Activated T-cell treated with anti-CD3 and anti-CD28 coated beads for 24 hours (primary cell): ENCODE measurements at places on chromosomes 2 and 18.

- DNase-seq: no peak
Observed at GRCh38 chr18:69763002-69763401, 184.7 kb downstream of the CD226 start.

GRCh38 chr2:168430431-168430830, 25.6 kb upstream of the CERS6 start:
- DNase-seq: no peak

GRCh38 chr2:66585587-66585986, 150.7 kb downstream of the MEIS1 start:
- no peak for DNase-seq

- DNase-seq: no peak
Observed at GRCh38 chr2:240211598-240212424, 71.4 kb upstream of the OTOS start.

DNA sequence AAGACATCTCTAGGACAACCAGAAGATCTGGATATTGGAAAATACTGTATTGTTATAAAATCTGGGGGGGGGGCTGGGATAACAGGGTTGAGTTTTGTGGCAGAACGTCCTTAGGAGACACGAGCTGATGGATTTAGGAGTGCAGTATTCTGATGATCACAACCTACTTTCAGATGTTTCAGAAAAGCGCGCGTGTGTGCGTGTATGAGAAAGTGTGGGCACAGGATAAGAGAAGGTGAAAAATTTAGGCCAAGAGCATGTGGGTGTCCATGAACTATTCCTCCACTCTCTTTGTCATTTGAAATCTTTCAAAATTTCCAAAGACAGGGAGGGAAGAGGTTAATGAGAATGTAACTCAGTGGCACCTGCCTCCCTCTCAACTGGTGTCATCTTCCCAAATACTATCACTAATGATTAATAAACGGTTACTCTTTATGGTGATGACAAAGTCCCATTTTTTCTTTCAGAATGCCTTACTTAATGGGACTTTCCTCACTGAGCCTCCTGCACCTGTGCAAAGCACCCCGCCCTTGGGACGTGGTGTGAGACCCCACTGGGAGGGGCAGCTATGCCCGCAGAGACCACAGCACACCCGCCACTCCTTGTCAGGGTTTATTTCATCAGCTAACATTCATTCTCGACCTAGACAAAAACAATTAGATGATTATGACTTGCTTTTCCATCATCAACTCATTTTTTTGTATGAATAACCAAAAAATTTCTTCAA, 53.6 kb downstream of the HS6ST1 start:
- no peak for DNase-seq

GRCh38 chr2:27712522-27712921, 48.8 kb downstream of the SLC4A1AP start:
- DNase-seq: no peak

DNA sequence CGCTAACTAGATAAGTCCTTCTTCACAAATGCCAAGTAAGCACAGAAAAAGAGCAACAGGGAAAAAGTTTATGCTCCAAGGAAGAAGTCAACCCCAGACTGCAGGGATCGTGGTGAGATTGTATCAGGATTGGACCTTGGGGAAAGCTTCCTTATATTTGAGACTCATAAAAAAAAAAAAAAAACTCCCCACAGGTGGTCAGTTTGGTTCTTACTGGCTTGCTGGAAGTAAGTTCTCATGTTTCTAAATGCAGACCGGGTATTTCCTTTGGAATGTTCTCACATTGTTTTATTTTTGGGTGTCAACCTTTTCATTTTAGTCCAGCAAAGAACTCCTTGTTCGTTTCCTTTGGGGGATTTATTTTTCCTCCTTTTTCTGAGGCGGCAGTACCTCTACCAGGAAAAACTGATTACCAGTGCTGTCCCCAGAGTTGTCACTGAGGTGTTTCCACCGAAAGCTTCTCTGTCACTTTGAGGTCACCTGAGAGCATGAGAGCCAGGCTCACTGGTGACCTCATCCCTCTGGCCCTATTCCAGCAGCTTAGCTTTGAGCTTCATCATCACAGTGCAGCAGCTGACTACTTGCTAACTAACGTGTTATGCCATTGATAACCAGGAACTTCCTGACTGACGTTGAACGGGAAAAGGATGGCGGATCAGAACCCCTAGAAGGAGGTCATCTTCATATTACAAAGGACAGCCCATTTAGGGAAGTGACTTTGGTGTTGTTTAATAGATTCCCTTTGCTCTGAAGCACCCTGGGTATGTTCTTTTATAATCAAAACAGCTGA, 16.8 kb upstream of the ATP8B1 start:
- no peak for DNase-seq

DNA sequence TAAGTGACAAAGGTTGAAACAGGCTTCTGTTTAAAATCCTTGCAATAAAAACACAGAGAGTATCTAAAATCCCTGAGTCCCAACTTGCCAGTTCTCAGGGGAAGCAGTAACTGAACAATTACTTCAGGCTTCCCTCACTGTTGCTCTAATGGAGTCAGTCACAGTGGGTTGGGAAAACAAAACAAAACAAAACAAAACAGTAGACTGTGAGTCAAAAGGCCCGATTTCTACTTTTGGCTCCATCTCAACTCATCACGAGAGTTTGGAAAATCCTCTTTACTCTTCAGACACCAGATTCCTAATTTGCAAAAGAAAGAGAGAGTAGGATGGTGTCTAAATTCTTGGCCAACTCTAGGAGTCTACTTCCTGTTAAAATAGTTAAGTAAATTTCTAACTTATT, 1.1 kb downstream of the FSHR start:
- no peak for DNase-seq

GRCh38 chr2:205193125-205193835, 489.0 kb upstream of the NRP2 start:
- no peak for DNase-seq

GRCh38 chr2:43030551-43031307, 195.7 kb downstream of the ZFP36L2 start:
- no peak for DNase-seq

DNA sequence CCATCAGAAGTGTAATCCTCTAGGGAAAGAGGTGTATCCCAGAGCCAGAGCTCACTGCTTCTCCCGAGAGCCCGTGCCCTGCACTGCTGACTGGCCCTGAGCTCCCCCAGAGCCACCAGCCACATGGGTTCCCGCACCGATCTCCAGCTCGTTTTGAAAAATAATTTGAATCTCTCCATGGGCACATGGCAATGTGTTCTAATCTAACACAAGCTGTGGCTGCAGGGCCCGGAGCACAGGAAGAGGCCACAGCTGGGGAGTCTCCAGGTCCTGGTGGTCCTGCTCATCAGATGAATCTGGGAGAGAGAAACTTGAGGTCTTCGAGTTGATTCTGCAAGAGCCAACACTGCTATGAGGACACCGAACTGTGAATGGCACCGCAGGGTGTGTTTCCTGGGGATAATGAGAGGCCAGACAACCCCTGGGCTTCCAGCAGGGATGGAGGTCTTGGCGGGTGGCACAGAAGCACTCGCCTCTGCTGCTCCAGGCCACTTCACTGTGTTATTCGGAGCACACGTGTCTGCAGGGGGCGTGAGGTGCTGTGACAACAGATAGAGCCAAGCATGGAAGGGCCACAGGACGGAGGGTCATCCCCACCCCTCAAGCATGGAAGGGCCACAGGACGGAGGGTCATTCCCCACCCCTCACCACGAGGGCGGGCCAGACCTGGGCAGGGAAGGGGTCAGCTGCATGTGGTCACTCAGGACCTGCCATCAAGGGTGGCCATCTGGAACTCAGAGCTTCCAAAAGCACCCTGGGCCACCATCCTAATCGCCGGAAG, 196.8 kb downstream of the NDUFA10 start:
- no peak for DNase-seq

DNA sequence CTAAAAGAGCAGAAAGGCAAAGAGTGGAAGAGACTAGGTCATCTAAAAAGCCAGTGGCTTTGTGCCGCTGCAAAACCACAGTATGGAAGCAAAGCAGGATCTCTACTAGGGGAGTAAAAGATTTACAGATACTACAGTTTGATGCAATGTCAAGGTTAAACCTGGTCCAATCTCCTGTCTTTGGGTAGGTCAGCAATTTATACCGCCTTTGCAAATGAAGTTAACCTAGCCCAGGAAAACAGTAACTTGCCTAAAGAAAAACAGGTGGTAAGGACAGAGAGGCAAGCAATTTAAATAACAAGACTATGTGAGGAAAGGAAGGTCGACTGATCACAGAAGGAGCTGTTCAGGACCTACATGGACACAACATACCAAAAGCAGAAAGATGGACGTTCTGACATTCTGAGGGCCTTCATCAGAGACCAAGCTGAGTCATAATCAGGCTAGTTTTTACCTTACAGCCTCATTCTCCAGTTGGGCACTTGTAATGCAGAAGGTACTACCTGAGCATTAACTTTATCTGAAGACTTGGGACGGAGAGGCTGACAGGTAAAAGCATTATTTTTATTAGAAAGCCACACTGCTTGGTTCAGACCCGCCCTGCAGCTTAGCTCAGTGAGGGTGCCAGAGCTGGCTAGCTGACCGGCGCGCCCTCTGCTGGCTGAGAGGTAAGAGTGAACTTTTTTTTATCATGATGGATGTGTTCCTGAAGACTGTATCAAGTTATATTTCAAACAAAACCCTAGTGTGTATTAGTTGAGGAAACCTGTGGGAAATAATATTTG, 15.9 kb downstream of the CDKL4 start:
- peak; percentile 74 for DNase-seq

- DNase-seq: no peak
Observed at GRCh38 chr2:235091421-235091820, 139.6 kb downstream of the SH3BP4 start.

- no peak for DNase-seq
Observed at GRCh38 chr2:2557475-2557874, 226.4 kb upstream of the MYT1L start.

DNA sequence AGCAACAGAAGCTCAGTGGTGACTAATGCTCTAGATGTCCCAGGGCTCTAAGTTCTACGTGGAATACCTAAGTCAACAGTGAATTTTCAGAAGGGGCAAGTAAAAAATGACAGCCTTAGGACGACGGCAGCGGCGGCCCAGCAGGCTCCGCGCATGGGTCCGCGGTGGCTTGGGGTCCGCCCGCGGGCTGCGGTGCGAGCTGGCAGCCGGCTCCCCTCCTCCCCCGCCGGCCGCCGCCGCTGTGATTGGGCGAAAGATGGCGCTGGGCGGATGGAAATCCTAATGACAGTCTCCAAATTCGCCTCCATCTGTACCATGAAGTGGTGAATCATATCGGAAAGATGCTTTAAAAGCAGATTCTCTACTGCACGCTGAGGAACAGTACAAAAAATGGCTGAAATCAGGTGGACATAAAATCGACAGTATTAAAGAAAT, 74.7 kb downstream of the HNRNPLL start:
- DNase-seq: peak; percentile 38

- no peak for DNase-seq
Observed at GRCh38 chr18:48575301-48575657, 36.4 kb downstream of the CTIF start.

GRCh38 chr2:51990684-51991083, 958.8 kb upstream of the NRXN1 start:
- no peak for DNase-seq

- no peak for DNase-seq
Observed at GRCh38 chr2:30608643-30609042, 161.6 kb downstream of the LCLAT1 start.

DNA sequence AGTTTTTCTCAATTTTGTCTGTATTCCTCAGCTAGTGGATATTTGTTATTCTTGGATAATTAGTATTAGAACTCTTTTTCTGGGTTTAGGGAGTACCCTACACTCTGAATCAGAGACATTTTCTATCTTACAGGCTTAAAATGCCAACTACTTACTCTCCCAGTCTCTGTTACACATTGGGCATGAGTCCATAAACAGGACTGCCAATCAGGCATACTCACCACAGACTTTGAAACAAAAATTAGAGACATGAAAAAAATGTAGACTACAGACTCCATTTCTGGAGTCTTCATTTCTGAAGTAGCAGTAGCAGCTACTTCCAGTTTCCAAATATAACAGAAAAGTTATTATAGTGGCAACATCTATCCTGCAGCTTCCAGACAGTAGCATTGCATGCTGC, 279.7 kb downstream of the MBD5 start:
- no peak for DNase-seq

DNA sequence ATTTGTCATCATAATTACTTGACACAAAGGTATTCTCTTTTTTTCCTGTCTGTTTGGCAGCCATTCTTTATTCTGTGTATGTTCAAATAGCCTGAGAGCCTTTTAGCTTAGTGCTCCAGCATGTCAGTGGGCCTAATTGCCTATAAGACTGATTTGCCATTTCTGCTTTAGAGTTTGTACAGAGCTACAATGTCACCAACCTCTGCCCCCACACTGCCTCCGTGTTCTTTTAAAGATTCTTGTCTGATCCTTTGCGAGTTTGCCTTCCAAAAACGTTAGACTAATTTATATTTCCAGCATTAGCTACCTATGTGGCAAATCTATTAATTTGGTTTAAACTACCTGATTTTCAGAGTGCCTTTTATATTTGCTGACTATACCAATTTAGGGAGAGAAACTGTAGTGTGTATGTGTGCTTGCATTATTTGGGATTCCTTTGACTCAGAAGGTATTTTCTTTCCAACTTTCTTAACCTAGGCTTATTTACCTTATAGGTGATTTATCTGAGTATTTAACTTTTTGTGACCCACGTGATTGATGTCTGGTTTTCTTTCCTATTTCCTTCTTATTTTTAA, 70.8 kb downstream of the FAM117B start:
- DNase-seq: no peak

DNA sequence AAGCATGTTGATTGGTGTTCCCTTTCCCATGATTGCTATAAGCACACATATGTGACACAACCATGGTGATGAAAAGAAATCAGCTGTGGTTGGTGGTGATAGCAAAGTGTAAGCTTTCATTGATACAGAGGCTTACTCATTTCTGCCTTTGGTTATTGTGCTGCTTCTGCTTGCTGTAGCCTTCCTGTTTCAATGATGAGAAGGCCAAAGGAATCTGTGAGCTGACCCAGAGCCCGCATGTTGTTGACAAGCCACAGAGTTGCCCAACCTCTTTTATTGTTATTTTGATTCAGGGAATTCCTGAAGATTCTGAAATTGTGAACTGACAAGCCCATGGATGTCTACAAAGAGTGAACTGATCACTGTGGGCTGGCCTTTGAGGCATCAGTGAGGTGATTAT, 164.4 kb downstream of the TMEFF2 start:
- no peak for DNase-seq

DNA sequence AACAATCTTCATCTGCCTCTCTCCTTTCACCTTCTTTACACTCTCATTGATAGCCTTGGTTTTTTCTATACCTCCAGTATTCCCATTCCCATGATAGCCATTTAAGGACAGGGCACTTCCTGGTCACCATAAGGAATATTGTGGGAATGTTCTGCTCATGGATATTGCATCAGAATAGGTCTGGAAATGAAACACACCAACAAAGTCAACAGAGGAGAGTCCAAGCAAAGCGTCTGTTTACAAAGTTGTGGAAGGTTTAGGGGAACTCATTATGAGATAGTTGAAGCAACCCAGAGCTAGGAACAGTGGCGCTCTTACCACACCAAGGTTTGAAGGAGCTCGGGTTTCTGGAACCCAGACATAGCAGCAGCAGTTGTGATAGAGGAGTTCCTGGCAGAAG, 150.3 kb upstream of the TNP1 start:
- DNase-seq: no peak

GRCh38 chr2:212465456-212465855, 73.1 kb downstream of the ERBB4 start:
- no peak for DNase-seq
